ENCODE measurements at places on chromosomes 3 and 15.

GRCh38 chr3:101117980-101118379 is 124.8 kb upstream of the ABI3BP start:
- no peak for DNase-seq

- DNase-seq, result no peak
These were observed 375.5 kb upstream of the CFAP20DC start for GRCh38 chr3:59425371-59425770.

GRCh38 chr3:134998855-134999254 is 203.8 kb downstream of the EPHB1 start:
- DNase-seq, result no peak

DNA sequence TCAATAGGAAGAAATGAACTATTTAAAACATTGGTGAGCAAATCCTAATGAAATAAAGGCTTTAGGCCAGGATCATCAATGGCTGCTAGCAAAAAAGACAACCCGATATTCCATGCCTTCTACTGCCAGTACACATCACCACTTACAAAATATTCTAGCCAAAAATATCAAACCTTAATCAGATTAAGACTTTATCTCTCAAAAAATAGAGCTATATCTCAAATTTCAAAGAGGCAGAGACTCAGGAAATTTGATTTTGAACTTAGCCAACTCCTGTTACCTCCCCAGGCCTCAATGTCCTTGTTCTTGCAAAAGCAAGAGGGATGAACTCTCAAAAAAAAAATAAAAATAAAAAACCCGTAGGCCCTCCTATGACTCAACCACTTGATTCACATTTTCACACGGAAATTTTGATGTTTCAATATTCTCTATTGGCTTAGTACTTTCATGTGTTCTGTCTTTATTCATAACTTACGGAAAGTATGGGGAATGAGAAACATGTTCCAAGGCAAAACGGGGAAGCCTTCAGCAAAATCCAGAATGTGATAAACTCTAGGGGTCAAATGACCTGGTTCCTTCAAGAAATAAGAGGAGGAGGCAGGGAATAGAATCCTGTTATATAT is 273.3 kb upstream of the ZPLD1 start:
- DNase-seq, result no peak

All from NCI-H2107 (cell line).